BE2C (cell line): ENCODE measurements at places on chromosomes 5 and 9.

- DNase-seq = no peak
Measured at GRCh38 chr9:106980551-106981101, 117.7 kb downstream of the ZNF462 start.

- no peak for DNase-seq
Measured at GRCh38 chr9:126160067-126160853, 166.4 kb upstream of the MVB12B start.

- no peak for DNase-seq
Measured at GRCh38 chr9:4706021-4706420, 26.7 kb downstream of the CDC37L1 start.

GRCh38 chr5:130018641-130019040 is 114.4 kb downstream of the CHSY3 start:
- no peak for DNase-seq

- DNase-seq = peak; percentile 43
Measured at GRCh38 chr5:121273833-121274433, 577.7 kb upstream of the FTMT start.

- no peak for DNase-seq
Measured at GRCh38 chr5:643351-643801, 31.2 kb downstream of the CEP72 start.

GRCh38 chr5:40678460-40679147 is 1.1 kb upstream of the PTGER4 start:
- DNase-seq = no peak

GRCh38 chr5:6587171-6587570 is 45.7 kb downstream of the NSUN2 start:
- no peak for DNase-seq

- DNase-seq = no peak
Measured at GRCh38 chr5:127031863-127032232, 1.5 kb upstream of the MARCHF3 start.

DNA sequence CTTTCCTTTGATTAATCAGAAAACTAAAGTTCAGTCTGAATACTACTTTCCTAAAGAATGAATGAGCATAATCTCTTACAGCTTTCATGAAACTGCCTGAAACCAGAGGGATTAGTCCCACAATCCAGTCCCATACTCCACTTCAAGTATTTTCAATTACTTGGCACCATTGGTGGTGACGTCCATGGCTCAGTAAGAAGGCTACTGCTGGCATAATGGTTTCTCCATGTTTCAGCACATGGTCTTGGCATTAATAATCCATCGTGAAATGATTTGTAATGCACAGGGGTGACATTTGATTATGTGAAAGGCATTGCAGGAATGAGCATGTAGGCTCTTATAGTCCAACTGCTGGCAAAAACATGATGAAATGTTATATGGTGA is 23.4 kb downstream of the LIX1 start:
- no peak for DNase-seq

- no peak for DNase-seq
Measured at GRCh38 chr5:55509796-55510522, 24.8 kb downstream of the PLPP1 start.
